EL (cell line): ENCODE measurements at places on chromosomes 12 and 14.

- DNase-seq = no peak
These were observed 1.1 kb upstream of the MTA1 start for GRCh38 chr14:105418269-105419194.

DNA sequence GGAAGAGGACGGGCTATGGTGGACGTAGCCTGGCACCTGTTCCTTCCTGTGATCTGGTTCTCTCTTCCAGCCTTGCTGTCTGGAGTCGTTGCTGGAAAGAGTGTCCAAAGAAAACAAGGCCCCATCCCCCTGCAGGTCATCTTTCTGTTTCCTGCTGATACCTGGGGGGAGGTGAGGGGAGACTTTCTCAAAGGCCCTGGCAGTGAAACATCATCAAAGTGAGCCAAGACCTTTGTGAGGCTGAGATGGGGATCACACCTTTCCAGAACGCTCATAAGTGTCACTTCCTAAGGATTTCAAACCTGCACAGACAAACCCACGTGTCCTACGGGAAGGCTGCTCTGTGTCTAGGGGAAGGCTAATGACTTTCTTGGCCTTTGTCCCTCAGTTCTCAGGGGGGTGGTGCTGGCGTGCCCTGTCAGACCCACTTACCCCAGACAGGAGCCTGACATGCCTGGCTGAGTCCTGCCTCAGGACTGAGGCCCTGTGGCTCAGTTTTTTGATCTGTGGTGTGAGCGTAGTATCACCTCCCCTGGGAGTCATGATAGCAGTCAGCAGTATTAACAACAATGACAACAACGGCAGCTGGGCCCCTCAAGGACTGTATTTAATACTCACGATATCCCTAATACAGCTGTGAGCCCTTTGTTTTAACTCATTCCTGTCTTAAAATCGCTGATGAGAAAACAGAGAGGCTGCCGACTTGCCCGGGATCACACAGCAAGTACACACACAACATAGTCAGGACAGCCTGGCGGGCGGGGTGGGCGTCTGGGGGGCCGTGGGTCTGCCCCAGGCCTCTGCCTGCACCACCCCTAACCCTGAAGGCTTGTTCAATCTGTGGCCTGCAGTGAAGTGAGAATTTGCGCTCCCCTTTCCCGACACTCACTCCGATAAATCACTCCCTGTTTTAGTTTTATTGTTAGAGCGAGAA lies 235.2 kb downstream of the SLC41A2 start:
- DNase-seq = no peak

GRCh38 chr14:74301594-74302151 lies 1.1 kb downstream of the ABCD4 start:
- DNase-seq = no peak

- DNase-seq = peak; percentile 43
These were observed 70.1 kb downstream of the SLC6A15 start for GRCh38 chr12:84842406-84843013.

GRCh38 chr14:37711831-37712475 lies 116.5 kb downstream of the TTC6 start:
- DNase-seq = no peak

GRCh38 chr14:101111620-101112290 lies 208.2 kb upstream of the RTL1 start:
- DNase-seq = no peak

- DNase-seq = no peak
These were observed 360.5 kb downstream of the FUT8 start for GRCh38 chr14:65772921-65773574.

DNA sequence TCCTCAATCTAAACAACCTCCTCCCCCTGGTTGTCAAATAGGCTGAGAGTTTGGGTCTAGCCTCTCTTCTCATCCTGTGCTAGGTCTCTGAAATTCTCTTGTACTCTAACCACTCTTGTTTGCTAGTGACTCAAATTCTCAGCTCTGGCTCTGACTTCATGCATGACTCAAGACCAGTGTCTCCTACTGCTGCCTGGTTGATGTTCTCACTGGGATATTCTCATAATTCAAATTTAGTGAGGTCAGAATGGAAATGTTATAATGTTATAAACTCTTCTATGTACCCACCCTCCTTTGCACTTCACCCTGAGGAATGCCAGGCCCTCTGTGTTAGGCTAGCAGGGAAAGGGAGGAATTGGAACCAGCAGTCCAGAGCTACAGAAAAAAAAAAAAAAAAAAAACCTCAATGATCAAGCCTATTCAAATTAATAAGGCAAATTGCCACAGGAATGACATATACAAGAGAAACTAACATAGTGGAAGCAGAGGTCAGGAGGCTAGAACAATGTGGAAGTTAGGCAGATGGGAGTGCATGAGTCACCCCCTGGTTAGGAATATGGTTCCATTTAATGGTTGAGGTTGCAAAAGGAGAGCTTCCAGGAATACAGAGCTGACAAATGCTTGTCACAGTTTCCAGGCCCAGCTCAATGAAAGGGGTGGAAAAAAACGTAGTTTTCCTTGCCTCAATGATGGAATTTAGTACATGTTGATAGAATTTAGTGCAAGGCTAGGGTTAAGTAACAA lies 459.5 kb downstream of the RMST start:
- peak; percentile 10 for DNase-seq
